ENCODE measurements at places on chromosomes 6 and 20.

DNA sequence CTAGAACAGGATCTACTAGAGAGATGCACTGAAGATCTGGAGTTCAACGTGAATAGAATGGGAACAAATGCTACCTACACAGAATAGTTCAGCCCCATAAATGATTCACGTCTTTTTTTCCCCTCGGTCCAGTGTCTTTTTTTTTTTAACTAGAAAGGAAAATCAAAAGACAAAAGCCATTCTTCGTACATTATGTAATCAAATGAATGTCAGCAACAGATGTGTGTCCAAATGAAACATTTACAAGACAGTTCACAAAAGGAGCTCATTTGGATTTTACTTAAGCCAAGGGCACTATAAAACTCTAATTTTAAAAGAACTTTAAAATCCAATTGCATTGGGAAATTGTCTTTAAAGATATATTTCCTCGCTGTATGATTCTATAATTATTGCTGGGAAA is 42.4 kb downstream of the FAM184A start:
- DNase-seq, result no peak

DNA sequence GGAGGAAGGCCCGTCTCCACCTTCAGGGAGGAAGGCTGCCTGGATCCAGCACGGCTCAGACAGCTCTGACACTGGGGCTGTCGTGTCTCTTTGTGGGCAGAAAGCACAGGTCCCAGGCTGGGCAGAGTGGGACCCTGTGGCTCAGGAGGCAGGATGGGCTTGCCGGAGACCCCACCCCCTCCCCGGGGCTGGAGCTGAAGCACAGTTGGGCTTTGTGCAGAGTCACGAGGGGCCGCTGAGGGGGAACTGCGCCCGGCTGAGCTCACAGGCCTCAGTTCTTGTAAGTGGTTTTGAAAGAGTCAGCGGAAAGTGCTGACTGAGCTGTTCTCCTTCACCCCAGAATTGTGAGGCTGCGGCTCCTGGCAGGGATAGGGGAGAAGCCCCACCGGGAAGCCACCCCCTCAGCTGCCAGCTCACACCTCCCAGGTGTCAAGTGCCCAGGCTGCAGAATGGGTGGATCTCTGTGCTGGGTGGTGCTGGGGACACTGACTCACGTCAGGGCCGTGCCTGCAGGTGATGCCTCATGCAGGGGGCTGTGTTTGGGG is 145.5 kb upstream of the RNF24 start:
- no peak for DNase-seq

DNA sequence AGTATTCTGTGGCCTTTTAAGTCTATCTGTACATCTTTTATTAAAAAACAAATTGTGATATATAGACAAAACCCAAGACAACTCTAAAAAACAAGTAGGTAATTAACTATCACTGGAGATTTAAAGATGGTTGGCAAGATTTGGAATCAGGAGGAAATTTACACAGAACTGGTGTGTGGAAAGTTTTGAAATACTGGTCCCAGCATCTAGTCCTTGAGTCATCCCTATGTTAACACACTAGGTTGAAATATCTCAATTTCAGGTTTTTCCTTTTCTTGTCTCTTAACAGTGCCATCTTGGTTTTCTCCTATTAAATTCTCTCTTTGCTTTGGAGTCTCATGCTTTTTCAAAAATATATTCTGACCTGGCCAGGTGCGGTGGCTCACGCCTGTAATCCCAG is 27.5 kb downstream of the SASH1 start:
- no peak for DNase-seq

- no peak for DNase-seq
Measured at GRCh38 chr20:44370639-44371218, 15.2 kb downstream of the HNF4A start.

DNA sequence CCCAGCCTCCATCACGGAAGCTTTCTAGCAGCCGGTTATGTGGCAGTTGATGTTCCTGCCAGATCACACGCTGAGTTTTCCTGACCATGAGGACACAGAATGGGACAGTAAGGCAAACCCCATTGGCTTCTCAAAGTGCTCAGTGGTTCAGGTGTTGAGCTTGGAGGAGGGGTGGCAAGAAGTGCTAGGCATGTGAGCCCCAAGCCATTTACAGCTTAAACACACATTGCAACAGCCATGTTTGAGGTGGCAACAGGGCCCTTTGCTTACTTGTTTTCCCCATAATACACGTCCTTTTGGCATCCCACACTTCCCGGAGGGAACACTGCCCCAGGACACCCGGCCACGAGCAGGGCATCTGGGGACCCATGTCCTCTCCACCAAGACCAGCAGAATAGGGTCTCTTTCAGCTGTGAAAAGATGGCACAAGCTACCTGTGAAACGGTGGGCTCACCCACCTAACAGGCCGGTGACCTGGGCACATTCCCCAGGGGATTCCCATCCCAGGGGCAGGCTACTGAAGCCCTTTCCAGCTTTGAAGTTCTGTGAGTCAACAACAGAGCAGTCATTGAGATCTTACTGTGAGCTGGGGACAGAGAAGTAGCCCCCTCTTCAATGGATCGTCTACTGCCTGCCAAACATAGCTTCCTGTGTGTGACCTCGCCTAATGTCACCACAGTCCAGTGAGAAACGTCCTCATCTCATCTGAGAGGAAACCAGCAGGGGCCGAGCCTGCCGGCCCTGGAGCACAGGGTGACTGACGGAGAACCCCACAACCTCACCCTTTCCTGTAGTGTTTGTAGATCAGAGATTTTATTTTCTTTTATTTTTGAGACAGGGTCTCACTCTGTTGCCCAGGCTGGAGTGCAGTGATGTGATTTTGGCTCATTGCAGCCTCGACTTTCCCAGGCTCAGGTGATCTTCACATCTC is 4.0 kb upstream of the TLDC2 start:
- no peak for DNase-seq

DNA sequence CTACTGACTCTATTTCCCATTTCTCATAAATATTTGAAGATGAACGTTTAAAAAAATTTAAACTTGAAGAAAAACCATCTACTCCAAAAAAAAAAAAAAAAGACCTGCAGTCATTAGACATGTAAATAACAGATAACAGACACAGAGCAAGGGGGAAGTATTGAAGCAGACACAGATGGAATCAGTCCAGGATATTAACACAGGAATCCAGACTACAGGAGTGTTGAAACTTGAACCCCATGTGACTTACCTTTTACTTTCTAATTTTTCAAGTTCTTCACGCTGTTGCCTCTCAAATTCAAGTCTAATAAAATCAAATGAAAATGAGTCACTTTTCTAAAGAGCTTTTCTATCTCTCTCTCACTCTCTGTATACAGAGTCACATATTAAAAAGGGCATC is 191.8 kb downstream of the KIF16B start:
- no peak for DNase-seq

DNA sequence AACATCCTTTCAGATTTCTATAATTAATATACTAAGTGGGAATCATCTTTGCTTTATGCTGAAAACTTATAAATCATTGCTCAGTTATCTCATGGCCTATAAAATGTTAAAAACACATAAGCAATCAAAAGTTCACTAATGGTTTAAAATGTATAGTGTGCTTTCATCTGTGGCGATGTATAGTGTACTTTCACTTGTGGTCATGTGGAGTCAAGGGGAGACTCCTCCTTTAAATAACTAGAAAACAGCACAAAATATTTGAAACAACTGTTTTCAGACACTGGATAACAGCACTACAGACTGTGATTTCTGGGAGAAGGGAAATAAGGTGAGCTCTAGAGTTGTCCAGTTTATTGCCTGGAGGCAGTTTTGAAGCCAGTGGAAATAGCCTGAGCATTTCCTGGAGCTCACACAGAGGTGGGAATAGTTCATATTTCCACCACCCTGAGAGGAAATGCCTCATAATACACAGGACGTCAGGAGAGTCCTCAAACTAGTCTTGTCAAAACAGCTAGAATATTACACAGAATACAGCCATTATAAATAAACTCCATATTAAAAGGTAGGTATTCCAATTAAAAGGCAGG is 89.4 kb downstream of the CEP162 start:
- DNase-seq, result peak; percentile 34

DNA sequence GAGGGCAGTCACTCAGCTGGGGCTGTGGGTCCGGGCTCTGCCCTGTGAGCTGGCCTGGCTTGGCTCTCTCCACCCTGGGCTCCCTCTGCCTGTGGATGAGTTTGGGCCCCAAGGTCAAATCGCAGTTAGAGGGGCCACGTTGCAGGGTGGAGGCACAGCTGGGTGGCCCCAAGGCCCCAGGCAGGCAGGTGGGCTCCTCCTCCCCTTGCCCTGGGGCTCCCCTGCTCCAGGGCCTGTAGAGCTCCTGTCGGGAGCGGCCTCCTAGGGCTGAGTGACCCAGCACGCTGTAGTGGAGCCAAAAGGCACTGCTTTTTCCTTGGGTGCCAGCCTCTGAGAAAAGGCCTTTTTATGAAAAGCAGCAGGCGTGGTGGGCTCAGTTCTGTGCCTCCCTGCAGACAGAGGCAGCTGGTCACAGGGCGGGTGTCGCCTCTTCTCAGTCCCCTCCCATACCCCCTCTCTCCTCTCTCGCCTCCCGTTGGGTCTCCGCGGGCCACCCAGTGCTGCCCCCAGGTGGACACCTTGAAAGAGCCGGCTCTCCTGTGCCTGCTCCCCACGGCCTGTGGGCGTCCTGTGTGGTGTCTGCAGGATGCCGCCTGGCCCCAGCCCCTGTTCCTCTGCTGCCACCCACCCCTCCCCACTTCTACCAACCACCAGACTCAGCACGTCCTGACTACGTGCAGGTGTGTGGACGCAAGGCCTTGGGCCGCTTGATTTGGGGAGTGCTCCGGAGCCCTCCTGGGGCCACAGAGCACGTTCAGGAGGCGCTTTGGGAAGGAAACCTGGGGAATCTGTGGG is 13.2 kb downstream of the SS18L1 start:
- peak; percentile 42 for DNase-seq

- no peak for DNase-seq
Measured at GRCh38 chr6:126531286-126531685, 191.4 kb downstream of the CENPW start.

DNA sequence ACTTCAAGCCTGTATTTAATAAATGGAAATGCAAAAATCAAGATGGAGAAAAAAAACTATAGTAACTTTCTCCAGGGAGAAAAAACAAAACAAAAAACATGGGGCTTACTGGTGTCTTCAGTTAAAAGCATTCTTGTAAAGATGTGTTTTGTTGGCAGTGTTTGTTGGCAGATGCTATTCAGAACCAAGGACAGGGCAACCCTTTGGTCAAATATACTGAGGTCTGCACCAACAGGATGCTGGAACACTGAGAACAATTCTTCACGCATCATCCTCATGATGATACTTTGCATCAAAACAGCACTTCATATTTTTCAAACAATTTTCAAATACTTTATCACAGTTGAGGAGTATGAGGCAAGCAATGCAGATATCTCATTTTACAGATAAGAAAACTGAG is 63.7 kb upstream of the CBLN4 start:
- DNase-seq, result no peak

GRCh38 chr6:1311400-1312202 is at the start of gene FOXQ1:
Gene FOXQ1 (plus strand): TSS chr6:1312098. CDS start chr6:1312705, 607 bp downstream.
- peak; percentile 51 for DNase-seq

- no peak for DNase-seq
Measured at GRCh38 chr6:29791786-29792122, 35.9 kb upstream of the HLA-G start.

DNA sequence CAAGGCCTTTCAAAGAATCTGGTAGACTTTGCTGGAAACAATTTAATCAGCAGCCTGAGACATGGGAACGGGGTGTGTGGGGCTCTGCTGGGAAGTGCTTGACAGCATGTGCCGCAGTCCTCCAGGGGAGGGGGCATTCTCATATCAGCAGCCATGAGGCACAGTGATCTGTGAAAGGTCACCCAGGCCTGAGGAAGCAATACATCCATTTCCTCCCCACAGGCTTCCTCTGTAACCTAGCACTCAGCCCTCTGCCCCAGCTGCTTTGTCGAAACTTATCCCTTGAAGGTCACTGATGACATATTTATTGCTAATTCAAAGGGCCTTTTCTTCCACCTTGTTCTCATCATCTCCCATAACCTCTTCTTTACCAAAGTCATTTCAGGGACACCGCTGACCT is 103.3 kb downstream of the TNFAIP3 start:
- DNase-seq, result no peak

DNA sequence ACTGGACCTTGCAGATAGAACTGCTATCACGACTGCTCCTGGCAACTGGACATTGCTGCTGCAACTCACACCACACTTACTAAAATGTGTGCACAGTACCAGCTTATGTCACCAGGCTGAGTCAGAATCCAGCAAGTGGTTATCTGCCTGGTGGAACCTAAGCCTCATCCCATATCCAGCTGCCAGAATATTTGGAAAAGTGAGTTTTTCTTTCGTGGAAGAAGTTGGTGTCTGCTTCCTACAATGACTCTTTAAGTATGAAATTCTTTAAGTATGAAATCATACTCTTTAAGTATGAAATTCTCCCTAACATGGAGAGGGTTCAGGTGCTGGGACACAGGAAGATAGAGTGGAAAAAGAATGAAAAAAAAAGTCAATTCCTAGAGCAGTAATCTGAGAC is 16.4 kb upstream of the POLR1H start:
- DNase-seq, result peak; percentile 82

DNA sequence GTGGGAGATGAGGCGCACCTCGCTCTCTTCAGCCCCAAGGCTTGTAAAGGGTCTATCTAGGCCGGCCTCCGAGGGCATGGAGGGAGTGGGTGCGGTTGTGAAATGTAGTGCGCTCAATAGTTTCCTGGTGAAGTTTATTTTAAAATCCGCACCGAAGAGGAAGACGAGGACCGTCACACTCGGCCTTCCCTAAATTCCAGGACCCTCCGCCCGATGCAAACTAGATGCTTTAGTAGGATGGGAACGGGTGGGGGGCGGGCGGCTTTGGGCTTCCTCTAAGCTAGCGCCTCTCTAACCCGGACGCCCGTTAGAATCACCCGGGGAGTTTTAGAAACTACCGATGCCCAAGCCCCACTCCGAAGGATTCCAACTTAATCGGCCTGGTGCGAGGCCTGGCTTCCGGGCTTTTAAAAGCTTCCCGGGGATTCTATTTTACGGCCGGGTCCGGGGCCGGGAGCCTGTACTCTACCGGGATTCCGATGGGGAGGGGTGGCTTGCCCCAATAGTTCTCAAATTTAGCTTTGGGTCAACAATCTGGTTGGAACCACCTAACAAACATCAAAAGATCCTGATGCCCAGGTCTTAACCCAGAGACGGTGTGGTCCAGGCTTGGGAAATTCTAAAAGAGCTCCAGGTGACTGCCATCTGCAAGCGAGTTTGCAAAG is 548 bp upstream of the BCAS4 start:
- DNase-seq, result peak; percentile 4

DNA sequence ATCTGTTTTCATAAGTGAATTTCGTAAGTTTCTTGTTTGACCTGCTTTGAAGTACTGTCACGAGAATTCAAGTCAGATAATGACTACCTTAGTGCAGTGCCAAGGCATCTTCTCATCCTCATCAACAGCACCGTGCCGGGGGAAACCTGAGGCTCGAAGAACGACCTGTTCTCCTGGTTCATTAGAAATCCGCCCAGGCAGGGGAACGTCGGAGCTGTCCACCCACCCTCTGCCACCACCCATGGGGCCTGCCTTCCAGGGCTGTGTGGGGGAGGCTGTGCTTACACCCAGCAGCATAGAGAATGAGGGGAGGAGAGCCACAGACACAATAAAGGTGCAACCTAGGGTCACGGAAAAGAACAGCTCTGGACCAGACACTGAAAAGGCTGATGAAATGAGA is 101.6 kb downstream of the RAMACL start:
- no peak for DNase-seq

- no peak for DNase-seq
Measured at GRCh38 chr6:16559071-16559470, 202.2 kb downstream of the ATXN1 start.
